ENCODE measurements at places on chromosomes 5 and 9. TPM values are rescaled to one million over a fixed set of nuclear protein-coding genes. Genes with fewer than 3 reads are reported as not detected.

The OR1J2 gene
- not detected for total RNA-seq

DNA sequence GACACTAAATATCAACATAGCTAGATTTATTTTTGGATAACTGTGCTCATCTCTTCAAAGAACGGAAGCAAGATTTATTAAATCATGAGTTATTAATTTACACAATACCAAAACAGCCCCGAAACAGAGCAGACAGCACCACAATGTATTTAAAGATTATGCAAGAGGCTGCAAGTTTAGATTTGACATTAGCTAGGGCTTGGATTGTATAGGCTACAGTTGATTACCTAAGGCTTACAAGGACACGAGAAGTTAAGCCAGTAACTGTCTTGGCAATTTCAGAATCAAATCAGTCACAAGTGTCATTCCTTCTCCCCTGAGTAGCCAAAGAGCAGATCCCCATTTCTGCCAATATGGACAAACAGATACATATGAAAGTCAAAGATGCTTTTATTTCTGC is 152.6 kb downstream of the MED27 start:
- H3K27me3 ChIP-seq, result no peaks in the 10 kb centered on the region
- no peak overlapping the region for H3K4me3 ChIP-seq
- H3K4me1 ChIP-seq, result no peaks in the 10 kb centered on the region
- DNase-seq, result no peak
- no peak overlapping the region for H3K27ac ChIP-seq

The FKBP15 gene
- 30.7 TPM for total RNA-seq

GRCh38 chr5:107894361-107894760 is 223.6 kb upstream of the EFNA5 start:
- no peaks in the 10 kb centered on the region for H3K4me1 ChIP-seq
- no peak overlapping the region for H3K27ac ChIP-seq
- DNase-seq, result no peak
- H3K27me3 ChIP-seq, result no peaks in the 10 kb centered on the region
- H3K36me3 ChIP-seq, result no peaks in the 10 kb centered on the region

The RMI1 gene
- total RNA-seq, result 29.3 TPM

The FOXI1 gene
- not detected for total RNA-seq
